ENCODE measurements at places on chromosomes 7 and 10. TPM values are rescaled to one million over a fixed set of nuclear protein-coding genes. Genes with fewer than 3 reads are reported as not detected.

Gene LRRC18
- total RNA-seq: not detected

DNA sequence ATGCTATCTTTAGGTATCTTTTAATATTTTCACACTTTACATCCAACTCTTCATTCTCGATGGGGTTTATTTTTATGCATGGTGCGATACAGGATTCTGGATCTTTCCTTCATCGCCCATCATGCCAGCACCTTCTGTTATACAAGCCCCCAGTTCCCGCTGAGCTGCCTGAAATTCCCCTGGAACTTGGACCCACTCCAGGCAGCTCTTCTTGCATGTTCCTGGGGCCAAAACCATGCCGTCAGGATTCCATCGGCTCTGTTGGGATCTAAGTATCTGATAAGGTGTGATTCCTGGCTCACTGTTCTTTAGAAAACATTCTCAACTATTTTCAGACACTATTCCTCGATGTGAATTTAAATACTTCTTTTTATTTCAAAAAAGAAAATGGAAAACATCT lies 40.5 kb upstream of the PPP2R2D start:
- DNase-seq: no peak

DNA sequence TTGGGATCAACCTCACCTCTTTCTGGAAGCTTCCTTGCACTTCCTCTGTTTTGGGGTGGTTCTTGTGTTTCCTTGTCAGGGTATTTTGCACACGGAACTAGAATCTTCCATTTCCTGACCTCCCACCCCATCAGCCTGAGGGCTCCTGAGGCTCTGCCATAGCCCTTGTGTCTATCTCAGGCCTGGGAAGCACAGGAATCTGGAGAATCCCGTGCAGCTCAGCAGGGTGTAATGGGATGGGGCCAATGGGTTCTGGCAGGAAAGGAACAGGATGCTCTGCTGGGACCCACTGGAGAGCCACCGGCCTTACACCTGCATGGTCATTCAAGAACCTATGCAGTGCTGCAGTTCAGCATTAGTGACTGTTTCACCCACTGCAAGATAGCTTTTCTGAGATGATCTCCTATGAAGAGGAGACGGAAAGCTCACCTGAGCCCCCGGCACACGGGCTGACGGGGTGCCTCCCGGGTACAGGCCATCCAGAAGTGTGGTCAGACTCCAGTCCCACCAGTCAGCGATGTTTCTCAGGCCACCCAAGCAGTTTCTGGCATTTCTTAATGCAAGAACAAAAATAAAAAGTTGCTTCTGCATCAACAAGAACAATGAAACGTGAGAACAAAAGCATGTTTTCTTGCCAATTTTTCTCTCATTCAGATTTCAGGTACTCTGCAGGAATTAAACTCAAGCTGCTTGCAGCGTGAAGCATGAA lies 133.2 kb downstream of the PKD1L1 start:
- DNase-seq: no peak

GRCh38 chr10:101225846-101226421 lies 3.3 kb downstream of the LBX1 start:
- DNase-seq: no peak

Gene GSTO2
- 22.0 TPM for total RNA-seq

GRCh38 chr10:53675177-53675576 lies 902.6 kb upstream of the MBL2 start:
- no peak for DNase-seq

Gene SLC26A3
- total RNA-seq: not detected

DNA sequence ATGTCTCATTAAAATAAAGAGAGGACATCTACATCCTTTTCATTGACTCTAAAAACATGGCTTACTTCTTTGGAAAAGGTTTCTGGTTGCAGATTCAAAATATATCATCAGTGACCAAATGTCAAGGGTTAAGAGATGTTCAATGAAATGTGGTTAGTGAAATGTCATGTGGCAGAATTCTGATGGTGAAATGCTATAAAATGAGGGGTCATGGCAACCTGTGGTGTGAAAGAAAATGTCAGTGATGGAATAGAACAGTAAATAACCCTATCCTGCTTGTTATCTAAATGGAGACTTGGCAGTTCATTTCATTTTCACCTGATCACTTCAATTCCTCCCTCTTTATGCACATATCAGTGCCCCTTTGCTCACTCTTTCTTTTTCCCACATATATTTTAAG lies 79.4 kb downstream of the TFPI2 start:
- no peak for DNase-seq

DNA sequence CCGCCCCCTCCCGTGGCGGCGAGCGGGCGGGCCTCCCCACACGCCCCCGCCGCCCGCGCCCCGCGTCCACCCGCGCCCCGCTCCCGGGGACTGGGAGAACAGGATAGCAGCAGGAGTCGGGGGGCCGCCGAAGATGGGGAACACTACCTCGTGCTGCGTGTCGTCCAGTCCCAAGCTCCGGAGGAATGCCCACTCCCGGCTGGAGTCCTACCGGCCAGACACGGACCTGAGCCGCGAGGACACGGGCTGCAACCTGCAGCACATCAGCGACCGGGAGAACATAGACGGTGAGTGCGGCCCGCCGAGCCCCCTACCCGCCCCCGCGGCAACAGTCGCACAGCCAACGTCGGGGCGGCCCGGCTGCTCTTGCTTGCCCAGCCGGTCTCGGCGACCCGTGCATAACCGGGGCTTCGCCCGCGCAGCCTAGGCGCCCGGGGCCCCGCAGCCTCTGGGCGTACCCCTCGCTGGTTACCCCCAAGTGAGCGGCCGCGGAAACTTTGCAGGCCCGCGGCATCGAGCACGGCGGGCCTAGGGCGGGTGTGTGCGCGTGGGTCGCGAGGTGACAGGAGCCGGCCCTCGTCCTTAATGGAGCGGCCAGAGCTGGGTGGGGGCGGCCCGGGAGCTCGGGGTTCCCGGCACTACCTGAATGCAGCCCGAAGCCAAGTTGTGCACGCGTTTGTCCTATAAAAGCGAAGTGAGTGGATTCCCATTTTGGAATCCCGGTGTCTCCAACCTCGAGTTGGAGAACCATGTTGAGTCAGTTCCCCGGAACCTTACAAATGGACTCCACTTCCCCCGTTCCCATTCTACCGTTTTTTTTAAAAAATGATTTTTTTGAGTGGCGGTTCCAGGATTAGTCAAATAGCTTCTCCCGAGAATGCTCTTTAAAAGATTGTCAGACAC lies 863 bp downstream of the CCNY start:
- no peak for DNase-seq

- DNase-seq: no peak
These were observed 285.7 kb downstream of the FGFR2 start for GRCh38 chr10:121312587-121312986.

Gene SUN3
- total RNA-seq: not detected

DNA sequence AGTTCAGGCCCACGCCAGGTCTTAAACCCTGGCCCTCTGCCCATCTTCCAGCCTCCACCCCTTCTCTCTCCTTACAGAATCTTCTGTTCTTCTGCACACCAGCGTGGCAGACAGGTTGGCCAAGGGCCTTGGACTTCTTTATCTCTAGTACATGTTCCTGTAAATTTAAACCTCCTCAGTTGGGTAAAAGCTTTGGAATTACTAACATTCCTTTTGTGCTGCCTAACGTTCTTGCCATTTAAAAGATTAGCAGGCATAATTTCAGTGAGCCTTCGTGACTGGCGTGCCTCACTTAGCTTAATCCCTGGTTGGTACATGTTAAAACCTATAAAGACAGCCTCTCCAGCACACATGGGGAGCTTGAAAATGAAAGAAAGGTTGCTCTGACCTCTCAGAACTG lies 192.2 kb downstream of the CUX1 start:
- no peak for DNase-seq

GRCh38 chr10:29608062-29608461 lies 26.7 kb downstream of the SVIL start:
- DNase-seq: no peak

GRCh38 chr10:58243269-58243668 lies 24.4 kb downstream of the IPMK start:
- DNase-seq: no peak

GRCh38 chr10:100022403-100022802 lies 12.7 kb upstream of the DNMBP start:
- no peak for DNase-seq

DNA sequence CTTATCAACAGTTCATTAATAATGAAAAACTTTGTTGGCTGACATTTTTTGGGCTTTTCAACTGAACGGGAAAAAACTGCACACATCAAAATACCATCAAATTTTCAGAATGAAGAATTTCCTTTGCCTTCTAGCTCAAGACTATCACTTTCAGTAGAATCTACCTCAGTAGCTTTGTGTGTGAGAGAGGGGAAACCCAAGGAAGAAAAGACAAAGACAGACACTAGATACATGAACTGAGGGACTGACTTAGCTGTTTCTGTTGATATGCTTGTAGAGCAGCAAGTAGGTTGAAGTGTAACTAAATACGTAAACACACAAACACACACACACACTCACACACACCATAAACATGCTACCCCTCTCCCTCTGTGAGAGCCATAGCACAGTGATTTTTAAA lies 257.1 kb downstream of the CDK14 start:
- no peak for DNase-seq

GRCh38 chr7:110604885-110605284 lies 486.0 kb upstream of the LRRN3 start:
- no peak for DNase-seq

Gene ACTL6B
- not detected for total RNA-seq

GRCh38 chr10:14660831-14661230 lies 113.9 kb downstream of the FAM107B start:
- no peak for DNase-seq

DNA sequence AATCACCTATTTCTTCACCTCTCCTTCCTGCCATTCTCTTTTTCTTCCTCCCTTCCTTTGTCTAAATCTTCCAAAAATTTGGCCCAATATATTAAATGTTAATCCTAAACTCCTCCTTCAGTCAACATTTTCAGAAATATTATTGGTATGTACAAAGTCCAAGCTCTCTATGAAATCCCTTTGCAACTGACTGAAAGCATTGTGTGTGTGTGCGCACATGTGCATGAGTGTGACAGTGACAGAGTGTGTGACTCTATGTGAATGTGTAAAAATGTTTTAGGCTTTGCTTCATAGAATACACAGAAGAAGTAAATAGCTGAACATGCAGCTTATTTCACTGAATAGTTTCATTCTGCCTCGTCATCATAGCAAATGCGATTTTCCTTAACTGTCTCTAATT lies 7.0 kb downstream of the GPAM start:
- DNase-seq: no peak

DNA sequence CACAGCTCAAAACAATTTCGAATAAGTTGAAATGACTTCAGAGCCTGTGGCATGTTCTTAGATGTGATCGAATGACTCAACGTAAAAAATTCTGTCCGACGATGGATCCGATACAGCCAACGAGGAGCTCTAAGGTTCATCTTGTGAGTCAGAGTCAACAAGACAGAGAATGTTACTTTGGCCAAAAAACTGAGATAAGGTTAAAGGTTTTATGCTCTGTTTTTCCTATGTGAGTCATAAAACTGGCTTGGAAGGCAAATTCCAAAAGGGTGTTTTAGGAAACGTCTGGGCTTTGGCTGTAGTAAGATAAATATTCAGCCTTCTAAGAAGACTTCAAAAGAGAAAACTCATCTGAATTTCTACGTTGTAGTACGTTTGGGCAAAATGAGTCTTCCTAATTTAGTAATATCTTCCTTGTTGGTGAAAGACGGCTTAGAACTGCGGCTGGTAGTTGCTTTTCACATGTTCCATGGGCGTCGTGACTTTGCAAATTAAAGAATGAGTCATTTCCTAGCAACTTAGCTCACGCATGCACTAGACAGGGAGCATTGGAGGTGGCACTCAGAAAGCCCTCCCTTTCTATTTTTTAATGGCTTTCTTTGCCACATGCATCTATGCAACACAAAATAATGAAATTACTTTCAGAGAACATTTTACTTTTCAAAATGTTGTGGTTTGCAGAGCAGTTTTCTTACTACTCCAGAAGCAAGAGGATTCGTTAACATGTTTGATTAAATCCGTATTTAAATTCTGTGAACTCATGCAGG lies 28.2 kb downstream of the PFKP start:
- peak; percentile 99 for DNase-seq

Gene TMEM236
- total RNA-seq: 0.14 TPM

Gene FFAR4
- total RNA-seq: not detected

Gene ECD
- 50.7 TPM for total RNA-seq

DNA sequence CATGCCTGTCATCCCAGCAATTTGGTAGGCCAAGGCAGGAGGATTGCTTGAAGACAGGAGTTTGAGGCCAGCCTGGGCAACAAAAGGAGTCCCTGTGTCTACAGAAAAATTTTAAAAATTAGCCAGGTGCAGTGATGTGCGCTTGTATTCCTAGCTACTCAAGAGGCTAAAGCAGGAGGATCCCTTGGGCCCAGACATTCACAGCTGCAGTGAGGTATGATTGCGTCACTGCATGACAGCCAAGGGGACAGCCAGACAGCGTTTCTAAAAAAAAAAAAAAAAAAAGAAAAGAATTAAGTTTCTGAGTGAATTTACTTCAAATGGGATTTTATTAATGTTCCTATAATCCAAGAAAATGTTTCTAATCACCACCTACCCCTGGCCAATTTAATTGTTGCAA lies 87.4 kb upstream of the RNF148 start:
- no peak for DNase-seq

DNA sequence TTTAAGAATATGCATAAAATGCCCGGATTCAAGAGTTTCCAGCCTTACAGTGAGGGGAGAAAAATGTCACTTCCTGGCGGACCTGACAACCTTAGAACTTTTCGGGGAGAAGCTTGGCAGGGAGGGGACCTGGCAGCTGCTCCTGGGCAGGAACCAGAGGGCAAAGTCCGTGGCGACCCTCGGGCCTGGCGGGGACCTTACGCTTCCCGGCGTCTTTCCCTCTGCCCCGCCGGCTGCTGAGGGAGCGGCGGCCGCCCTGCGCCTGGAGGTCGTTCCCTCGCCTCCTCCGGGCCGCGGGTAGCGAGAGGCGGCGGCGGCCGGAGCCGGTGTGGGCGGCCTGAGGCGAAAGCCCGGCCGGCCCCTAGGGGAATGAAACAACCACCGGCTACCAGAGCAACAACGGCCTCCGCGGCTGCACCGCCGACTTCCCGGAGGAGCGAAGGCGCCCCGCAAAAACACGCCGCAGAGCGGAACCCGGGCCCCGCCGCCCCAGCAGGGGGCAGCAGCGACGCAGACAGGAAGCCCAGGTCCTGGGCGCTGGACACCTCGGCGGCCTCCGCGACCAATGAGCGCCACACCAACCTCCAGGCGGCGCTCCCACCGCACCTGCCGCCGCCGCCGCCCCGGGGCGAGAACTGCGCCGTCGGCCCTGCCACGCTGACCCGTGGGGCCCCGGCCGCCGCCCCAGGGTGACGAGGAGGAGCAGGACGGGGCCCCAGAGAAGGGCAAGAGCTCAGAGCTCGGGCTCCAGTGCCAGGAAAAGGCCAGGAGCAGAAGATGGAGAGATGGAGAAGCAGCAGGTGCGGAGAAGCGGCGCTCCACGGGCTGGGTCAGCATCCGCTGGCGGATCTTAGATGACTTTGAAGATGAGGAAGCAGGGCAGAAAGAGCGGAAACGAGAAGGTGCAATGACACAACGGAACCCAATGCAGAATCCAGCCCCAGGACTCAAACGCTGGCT lies 10.5 kb upstream of the ACSM6 start:
- peak; percentile 29 for DNase-seq

Gene TNPO3
- total RNA-seq: 50.8 TPM

GRCh38 chr10:124904796-124905195 lies 37.1 kb upstream of the ZRANB1 start:
- DNase-seq: no peak

GRCh38 chr7:135795846-135796570 lies 47.4 kb upstream of the FAM180A start:
- DNase-seq: no peak

Gene OR9A2
- total RNA-seq: not detected

Measured in kidney epithelial cell (primary cell).